ENCODE measurements at places on chromosomes 11 and 22.

DNA sequence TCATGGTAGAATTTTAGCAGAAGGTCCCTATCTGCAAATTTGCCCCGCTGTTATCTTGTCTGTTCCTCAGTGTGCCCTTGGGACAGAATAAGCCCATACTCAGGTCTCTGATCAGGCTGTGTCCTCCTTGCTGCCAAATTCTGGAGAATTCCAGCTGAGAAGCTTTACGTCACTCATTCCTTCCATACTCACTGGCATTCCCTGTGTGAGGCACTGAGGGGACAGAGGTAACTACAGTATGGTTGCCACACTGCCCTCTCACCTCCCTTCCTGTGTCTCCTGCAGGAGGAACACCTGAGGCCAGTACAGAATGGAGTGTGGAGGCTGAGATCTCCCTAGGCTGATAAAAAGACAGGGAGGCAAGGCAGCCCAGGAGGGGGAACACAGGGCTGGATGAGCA lies 31.5 kb downstream of the SHISA8 start:
- DNase-seq = no peak

GRCh38 chr11:115941481-115941993 lies 437.3 kb upstream of the CADM1 start:
- no peak for DNase-seq

DNA sequence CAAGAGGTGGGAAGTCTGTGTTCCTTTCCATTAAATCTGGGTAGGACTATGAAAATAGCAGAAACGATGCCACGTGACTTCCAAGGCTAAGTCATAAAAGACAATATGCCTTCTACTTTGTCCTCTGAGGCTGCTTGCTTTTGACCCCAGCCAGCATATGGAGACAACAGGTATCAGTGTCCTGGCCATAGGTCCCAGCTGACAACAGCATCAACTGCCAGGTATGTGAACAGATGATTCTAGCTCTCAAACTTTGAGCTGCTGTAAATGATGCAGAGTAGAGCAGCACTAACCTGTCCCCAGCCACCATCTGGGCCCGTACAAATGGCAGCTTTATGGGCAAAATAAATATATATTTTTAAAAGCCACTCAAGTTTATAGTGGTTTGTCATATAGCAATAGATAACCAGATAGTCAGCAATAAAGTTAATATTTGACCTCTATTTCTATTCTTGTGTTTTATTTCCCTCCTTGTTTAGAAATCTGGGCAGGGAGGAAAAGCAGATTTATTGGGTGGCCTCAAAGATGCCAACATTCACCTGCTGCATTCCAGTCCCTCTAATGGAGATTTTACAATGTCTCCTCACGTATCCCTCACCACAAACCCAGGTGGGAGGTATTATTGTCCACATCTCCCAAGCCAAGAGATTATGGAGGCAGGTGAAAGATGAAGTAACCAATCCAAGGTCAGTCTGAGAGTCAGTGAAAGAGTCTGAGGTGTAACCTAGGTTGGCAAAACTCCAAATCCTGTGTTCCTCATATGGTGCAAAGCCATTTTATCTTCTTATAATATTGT lies 209.6 kb upstream of the LARGE1 start:
- no peak for DNase-seq

DNA sequence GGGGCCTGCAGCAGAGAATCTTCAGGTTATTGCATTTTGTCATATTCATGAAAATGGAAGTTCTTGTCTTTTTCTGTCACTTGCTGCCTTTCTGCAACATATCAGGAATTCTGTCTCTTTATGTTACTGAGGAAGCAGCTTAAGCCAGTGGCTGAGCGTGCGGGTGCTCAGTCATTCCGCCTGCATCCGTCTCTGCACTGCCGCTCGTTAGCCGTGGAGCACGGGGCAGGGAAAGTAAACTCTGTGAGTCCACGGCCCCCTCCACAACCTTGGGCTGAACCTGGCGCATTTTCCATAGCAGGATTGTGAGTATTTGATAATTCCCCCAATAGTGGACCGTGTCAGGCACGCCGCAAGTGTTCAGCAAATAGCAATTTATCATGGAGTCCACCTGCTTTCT lies 1007.7 kb downstream of the BRD1 start:
- no peak for DNase-seq

- DNase-seq = no peak
These were observed 1.2 kb downstream of the ELFN2 start for GRCh38 chr22:37425800-37426705.
